Skeletal muscle cell (primary cell): ENCODE measurements at places on chromosomes 6 and 20.

- no peak for DNase-seq
Measured at GRCh38 chr6:11237428-11237827, 5.0 kb upstream of the NEDD9 start.

GRCh38 chr6:163945808-163946207 is 531.3 kb downstream of the QKI start:
- DNase-seq: no peak

GRCh38 chr6:121770943-121771342 is 335.5 kb downstream of the GJA1 start:
- DNase-seq: no peak

DNA sequence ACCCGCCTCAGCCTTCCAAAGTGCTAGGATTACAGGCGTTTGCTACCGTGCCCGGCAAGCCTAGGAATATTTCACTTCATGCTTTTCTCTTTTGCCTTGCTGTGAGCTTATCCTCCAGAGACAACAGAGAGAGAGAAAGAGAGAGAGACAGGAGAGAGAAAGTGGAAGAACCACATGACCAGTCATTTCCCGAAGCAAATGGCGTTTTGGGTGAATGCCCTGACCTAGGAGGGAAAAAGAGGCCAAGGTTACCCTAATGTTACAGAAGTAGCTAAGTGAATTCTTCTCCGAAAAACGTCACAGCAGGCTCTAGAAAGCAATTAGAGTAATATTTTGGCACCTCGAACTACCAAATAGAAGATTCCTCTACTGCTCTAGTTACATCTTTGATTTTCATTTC is 9.1 kb downstream of the SGK1 start:
- no peak for DNase-seq

- no peak for DNase-seq
Measured at GRCh38 chr6:102229271-102229670, 835.8 kb downstream of the GRIK2 start.

DNA sequence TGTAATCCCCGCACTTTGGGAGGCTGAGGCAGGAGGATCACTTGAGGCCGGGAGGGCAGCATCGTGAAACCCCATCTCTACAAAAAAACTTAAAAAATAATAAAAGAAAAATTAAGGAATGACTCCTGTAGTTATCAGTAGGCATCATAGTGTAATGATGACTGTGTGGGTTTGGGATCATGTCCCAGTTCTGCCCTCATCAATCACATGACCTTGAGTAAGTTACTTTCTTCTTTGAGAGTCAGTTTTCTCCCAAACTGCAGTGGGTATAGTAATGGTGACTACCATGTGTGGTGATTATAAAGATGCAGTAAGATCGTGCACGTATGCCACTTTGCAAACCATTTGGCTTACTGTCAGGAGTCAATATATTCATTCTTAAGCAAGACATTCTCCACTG is 89.2 kb downstream of the TXNDC5 start:
- no peak for DNase-seq

DNA sequence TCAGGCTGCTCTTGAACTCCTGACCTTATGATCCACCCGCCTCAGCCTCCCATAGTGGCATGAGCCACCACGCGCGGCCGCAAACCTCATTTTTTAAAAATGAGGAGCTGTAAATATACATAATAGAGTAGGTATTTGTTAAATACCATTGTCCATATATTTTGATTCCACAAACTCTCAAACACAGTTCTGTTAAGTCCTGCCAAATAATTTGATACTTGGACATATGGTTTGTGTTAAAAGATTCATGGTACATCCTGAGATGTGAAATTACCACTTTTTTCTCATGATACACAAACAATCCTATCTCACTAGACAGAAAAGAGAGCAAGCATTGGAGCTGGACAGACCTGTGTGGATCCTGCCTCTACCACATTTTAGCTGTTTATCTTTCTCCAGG is 334.1 kb upstream of the KCNQ5 start:
- no peak for DNase-seq

DNA sequence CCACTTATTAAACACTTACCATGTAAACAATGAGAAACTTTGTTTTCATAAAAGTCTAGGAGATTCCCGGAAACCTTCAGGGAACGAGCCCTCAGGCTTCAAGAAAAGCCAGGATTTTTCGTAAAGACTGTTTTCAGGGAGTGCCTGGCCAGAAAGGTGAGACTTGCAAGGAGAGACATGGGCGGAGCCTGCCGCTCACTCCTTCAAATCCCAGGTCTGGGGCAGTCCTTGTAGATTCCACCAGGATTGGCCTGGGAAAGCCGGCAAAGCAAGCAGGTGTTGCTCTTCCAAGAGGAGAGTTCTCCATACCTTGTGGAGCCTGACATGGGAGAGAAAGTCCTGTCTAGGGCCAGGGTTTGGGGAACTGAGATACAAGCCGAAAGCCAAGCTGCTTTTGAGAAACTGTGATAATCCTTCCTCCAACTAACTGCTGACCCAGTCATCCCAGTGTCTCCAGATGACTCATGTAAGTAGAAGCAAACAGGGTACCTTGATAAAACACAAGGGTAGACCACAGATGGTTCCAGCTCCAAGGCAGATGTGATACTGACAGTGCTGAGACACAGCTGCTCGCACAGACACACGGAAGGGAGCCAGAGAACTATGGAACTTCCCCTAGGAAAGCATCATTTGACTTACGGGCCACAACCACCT is 69.4 kb upstream of the NAA20 start:
- DNase-seq: peak; percentile 11

GRCh38 chr6:167933290-167933689 is 64.2 kb upstream of the KIF25 start:
- no peak for DNase-seq

- DNase-seq: no peak
Measured at GRCh38 chr20:3446779-3447178, 24.0 kb upstream of the ATRN start.

DNA sequence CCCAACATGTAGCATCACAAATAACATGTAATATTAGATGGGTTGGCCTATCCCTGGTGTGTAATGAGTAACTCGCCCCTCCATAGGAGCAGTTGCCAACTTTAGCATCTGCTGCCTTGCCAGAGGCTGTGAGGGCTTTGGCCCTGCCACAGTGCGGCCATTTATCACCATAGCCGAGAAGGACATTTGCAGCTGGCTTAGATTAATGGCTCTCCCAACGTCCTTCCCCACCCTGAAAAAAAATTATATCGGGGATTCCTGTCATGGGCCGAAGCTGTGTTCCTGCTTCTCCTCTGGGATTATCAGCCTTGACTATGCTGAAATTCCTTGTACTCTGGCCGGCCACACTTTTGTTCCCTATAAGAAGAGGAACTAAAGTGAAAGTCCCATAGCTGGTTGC is 7.6 kb upstream of the ADIG start:
- DNase-seq: peak; percentile 0

DNA sequence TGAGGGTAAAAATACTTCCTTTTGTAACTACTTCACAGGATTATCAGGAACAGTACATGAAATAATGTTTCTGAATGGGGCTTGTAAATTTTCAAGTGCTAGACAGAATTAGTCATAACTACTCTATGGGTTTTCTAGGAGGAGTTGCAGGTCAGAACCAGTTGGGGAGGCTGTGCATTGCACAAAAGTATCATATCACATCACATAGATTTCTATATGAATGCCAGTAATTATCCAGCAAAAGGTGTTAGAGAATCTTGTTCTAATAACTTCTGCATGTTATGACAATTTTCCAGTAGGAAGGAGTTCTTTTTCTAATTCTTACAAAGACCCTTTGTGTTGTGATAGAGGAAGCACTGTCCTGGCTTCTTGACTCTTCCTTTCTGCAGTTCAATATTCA is 551.6 kb downstream of the COL12A1 start:
- DNase-seq: no peak

DNA sequence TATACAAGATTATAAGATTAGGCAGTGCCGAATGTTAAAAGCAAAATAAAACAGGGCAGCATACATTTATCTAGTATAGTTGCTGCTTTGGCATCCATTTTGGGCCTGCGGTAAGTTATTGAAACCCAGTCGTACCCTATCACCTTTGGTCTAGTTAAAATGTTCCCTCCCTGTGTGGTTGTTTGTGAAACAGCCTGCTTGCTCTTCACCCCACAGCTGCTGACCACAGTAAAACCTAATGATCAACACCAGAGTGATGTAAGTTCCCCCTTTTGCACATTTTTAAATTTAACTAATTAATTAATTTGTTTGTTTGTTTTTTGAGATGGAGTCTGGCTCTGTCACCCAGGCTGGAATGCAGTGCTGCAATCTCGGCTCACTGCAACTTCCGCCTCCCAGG is 50.3 kb upstream of the TXNDC5 start:
- no peak for DNase-seq

DNA sequence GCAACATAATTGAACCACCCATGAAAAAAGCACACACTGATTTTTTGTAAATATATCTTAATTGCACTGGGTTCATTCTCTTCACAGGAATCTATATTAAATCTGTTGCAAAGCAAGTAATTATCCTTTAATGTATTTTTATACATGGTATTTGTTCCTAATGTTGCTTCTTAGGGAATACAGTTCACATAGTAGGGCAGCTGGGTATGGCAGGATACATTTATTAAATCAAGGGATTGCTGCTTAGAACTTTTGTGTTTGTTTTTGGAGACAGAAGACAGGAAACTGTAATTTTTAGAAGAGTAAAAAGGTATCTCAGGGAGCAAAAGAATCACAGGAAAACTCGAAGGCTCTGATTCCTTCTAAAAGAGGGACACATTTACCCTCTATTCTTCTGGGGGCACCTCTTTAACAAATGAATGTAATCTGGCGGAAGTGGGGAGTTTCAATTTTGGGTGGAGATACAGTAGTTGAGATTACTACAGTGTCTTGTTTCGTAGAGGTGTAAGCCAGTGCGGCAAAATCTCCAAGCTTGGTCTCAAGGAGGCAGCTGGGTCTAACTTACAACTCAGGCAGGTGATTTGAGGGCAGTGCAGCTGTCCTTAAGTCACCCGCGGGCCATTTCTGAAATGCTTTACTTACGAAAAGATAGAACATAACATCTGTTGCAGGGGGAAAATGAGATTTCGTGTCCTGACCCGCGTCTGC is 812 bp upstream of the SMIM13 start:
- DNase-seq: no peak

GRCh38 chr6:49550492-49551077 is at the start of gene C6orf141:
TSS of gene C6orf141 (plus strand) at chr6:49550668. CDS start at chr6:49550793, 125 bp downstream.
- DNase-seq: no peak

DNA sequence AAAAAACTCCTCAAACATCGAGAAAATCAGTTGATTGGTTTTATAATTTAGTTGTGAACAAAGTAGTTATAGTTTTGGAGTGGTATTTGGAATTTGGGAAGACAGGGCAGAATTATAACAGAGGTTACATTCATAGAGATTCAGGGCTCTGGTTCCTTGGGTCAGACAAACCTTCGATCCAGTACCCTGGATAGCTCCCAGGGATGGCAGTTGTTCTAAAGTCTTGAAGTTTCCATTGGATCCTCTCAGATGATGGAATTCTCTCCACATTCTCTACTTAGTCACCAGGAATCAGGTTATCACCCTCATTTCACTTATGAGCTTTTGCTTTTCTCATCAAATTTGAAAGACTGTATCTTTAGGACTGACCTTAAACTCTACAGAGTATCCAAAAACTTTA is 285.1 kb downstream of the CENPW start:
- peak; percentile 13 for DNase-seq

DNA sequence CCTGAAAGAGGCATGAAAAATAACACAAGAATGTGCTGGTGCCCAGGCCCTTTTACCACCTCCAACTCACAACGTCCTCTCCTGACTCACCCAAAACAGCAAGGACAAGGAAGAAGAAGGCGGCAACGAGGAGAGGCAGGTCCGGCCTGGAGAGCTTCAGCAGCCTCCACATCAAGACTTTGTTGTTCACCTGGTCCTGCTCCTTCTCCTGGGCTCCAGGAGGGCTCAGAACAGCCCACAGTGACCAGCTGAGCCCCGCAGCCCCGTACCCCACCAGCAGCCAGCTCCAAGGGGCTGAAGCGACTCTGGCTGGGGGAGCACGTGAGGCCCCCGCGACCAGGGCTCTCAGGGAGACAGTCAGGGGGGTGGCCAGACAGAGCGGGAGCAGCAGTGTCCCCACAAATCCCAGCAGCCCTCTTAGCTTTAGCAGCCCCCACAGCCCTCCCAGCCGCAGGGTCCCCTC is 857 bp downstream of the TAP2 start:
- no peak for DNase-seq

- DNase-seq: peak; percentile 15
Measured at GRCh38 chr6:69084746-69085335, 449.8 kb downstream of the ADGRB3 start.

- DNase-seq: no peak
Measured at GRCh38 chr6:170210651-170211403, 80.1 kb downstream of the DLL1 start.

DNA sequence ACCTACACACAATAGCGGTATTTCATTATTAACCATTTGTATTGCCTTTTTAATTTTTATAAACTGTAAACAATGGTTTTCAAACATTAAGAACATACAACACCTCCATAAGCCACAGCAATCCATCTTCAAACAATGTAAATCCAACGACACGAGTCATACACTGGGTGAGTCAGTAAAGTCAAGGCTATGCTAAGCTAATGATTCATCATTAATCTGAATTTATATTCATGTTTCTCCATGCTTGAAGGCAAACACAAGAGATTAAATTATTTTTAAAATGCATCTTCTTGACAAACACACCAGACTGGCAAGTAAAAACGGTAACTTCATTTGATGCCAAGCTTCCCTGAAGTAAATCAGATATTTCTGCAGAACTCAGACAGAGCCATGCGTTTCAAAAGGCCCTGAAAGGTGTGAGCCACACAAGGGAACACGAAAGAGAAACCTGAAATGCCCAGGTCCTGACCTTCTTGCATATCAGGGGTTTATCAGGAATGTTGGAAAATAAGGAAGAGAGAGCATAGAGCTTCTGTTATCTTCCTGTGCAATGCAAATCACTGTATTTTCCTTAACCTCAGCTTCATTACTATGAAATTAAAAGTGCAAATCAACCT is 162.5 kb downstream of the ALDH8A1 start:
- no peak for DNase-seq

DNA sequence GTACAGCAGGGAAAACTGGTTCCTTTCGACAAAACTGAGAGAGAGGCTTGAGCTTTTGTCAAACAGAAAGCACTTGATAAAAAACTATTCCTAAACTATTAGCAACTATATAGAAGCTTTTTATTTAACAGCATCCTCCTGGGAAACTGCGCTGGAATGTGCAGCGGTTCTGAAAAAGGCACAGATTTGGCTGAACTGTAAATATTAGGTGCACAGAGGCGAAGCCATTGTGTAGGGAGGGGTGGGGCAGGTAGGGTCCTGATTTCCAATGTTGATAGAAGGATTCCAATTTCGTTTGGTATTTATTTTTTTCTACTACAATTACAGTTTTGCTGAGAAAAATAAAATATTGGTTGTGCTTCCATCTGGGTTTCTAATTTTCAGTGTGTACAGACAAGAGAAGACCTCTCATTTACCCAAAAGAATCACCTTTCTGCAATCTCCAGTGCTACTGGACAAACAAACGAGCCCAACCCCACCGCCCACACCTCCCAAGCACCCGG is 698 bp upstream of the SH3BGRL2 start:
- no peak for DNase-seq

DNA sequence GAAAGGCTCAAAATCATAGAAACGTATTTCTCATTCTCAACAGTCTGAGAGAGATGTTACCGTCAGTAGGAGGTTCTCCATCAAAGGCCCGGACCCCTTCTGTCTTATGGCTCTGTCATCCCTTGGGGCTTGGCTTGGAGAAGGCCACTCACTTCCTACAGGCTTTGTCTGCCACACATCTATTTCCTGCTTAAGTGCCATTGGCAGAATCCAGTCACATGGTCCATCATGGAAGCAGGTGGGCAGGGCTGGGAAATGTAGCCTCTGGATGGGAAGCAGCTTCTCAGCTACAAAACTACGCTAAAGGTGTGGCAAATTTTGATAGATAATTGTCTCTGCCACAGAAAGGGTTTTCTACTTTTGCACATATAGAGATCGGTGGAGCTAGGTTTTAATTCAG is 12.6 kb upstream of the ZFP64 start:
- no peak for DNase-seq
